Kidney (tissue), 22 donors: ENCODE measurements at places on chromosomes 1 and 21. TPM values are rescaled to one million over a fixed set of nuclear protein-coding genes. Genes with fewer than 3 reads are reported as not detected.

The SDC3 gene
- polyA plus RNA-seq, result 11.0 TPM

The CTH gene
- polyA plus RNA-seq, result 7.5 TPM

The RPRD2 gene
- 9.1 TPM for polyA plus RNA-seq

The KRTAP6-2 gene
- not detected for polyA plus RNA-seq

DNA sequence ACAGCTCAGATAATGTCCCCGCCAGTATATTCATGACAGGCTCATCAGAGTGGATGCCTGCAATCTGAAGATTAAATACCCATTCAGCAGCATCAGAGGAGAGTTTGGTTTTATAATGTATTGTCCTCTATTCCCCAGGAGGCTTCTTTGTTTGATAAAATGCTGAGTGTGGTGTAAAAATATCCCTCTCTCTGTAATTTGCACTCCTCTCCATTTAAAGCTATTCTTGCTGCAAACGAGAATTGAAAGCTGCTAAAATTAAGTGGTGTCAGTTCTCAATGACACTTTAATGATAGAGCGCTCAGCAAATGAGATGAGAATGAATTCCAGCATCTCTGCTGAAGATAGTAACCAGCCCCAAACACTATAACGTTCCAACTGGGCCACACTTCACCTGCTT is 205.7 kb upstream of the RRP15 start:
- DNase-seq, result no peak

DNA sequence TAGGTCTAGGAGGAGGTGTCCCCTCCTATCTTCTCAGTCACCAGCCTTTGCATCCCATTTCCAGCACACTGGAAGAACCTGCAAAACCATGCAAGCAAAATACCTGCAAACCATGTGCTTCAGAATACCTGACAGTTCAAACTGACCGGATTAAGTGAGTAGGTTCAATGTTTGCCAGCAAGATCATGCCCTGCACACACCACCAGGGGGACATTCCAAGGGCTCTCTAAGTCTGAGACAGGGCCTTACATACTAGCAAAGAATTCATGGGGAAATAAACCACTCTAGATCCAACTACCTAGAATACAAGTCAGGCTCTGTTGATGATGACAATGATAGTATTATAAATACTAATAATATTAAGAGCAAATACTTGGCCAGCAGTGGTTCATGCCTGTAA is 27.6 kb downstream of the INPP5B start:
- DNase-seq, result no peak
